ENCODE measurements at places on chromosomes 11 and 22. TPM values are rescaled to one million over a fixed set of nuclear protein-coding genes. Genes with fewer than 3 reads are reported as not detected.

SCGB1D2 gene
- not detected for total RNA-seq

CRYBA4 gene
- total RNA-seq = not detected

TSSC4 gene
- total RNA-seq = 84.1 TPM

SPECC1L gene
- 51.9 TPM for total RNA-seq

OR4C6 gene
- total RNA-seq = not detected

OMP gene
- not detected for total RNA-seq

KRTAP5-7 gene
- total RNA-seq = not detected

PATE2 gene
- not detected for total RNA-seq

BIK gene
- total RNA-seq = 4.0 TPM

STK33 gene
- 3.4 TPM for total RNA-seq

ILK gene
- 92.6 TPM for total RNA-seq

ACRV1 gene
- total RNA-seq = not detected

IFITM1 gene
- total RNA-seq = 75.9 TPM

DNA sequence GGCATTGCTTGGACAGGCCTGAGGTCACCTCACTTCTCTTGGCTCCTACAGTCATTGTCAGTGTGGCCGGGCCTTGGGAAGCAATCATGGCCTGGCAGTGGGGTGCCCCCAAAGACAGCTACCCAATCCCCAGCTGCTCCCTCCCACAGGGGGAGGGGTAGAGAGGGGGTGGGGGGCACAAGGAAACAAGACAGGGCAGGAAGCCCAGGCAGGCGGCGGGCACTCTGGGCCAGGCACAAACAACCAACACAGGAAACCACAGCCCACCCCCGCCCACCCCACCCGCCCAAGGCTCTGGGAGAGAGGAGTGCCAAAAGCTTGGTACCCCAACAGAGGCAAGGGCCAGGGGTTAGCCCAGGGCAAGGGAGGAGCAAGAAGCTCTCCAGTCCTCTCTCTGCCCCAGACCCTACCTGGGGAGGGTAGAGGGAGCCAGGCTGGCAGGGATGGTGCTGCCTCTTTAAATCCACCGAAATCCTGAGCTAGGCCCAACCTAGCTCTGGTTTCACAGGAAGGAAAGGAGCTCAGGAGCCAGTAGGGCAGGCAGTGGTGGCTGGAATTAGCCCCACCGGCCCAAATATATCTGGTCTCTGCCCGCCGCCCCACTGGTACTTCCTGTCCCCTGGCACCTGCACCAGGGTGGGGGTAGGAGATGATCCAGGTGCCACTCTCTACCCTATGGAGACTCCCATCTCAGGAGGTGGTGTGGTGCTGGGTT is 12.2 kb downstream of the BCL9L start:
- H3K4me3 ChIP-seq = peak overlapping the region; percentile 78
- peak; percentile 78 for DNase-seq
- H3K4me1 ChIP-seq = peaks cover 93% of the 10 kb centered on the region
- H3K27ac ChIP-seq = peak overlapping the region; percentile 86
- no peaks in the 10 kb centered on the region for H3K27me3 ChIP-seq

GRCh38 chr11:134521452-134522289 is 109.6 kb upstream of the B3GAT1 start:
- H3K36me3 ChIP-seq = no peaks in the 10 kb centered on the region
- H3K4me1 ChIP-seq = no peaks in the 10 kb centered on the region
- H3K27me3 ChIP-seq = no peaks in the 10 kb centered on the region
- no peak overlapping the region for H3K4me3 ChIP-seq
- no peak overlapping the region for H3K27ac ChIP-seq

GRCh38 chr11:102260241-102260640 is 57.0 kb upstream of the BIRC3 start:
- no peaks in the 10 kb centered on the region for H3K36me3 ChIP-seq
- no peaks in the 10 kb centered on the region for H3K4me1 ChIP-seq
- H3K4me3 ChIP-seq = no peak overlapping the region
- no peaks in the 10 kb centered on the region for H3K27me3 ChIP-seq

- H3K4me3 ChIP-seq = no peak overlapping the region
- DNase-seq = no peak
- H3K27ac ChIP-seq = no peak overlapping the region
- H3K36me3 ChIP-seq = no peaks in the 10 kb centered on the region
- no peaks in the 10 kb centered on the region for H3K27me3 ChIP-seq
- H3K4me1 ChIP-seq = no peaks in the 10 kb centered on the region
Observed at GRCh38 chr11:126378763-126379162, 23.3 kb downstream of the ST3GAL4 start.

DNA sequence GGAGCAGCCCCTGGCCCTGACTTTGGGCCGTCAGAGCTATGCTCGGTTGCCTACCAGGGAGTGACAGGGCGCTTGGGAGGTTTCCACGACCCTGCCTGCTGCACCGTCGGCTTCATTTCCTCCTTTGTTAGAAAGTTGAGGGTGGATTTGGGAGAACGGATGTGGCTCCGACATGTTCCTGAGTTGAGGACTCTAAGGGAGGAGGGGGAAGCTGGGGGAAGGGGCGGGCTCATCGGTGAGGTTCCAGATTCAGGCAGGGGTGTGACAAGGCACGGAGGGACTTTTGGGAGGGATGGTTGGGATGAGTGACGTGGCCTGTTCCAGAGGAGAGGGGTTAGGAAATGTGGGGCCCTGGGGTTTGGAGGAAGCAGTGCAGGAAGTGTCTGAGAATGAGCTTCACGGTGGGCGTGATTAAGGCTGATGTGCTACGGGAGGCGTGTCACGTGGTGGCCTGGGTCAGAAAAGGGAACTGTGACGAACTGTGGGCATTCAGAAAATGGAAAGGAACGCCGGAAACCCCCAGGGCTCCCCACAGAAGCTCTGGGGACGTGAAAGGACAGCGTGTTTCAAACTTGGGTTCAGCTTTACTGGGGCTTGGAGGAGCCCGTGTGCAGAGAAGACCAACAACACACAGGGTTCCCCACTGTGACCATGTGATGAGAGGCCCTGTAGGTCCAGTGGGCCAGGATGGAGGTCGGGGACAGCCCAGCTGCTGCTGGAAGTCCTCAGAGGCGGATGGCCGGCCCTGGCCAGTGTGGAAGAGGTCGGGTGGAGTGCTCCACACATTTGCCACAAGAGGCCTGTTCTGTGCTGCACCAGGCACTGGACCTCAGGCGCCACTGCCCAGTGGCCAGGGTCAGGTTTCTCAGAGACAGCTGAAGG is 2.8 kb downstream of the PARVB start:
- H3K27ac ChIP-seq = peak overlapping the region; percentile 82
- peak overlapping the region; percentile 47 for H3K4me3 ChIP-seq
- no peaks in the 10 kb centered on the region for H3K36me3 ChIP-seq
- peak; percentile 59 for DNase-seq
- H3K4me1 ChIP-seq = peaks cover 22% of the 10 kb centered on the region
- no peaks in the 10 kb centered on the region for H3K27me3 ChIP-seq

GRCh38 chr11:122440811-122441665 is 214.5 kb upstream of the UBASH3B start:
- H3K36me3 ChIP-seq = no peaks in the 10 kb centered on the region
- H3K27me3 ChIP-seq = no peaks in the 10 kb centered on the region
- H3K27ac ChIP-seq = no peak overlapping the region
- DNase-seq = no peak

GRCh38 chr11:105045676-105046296 is 651 bp upstream of the CARD16 start:
- peaks cover 29% of the 10 kb centered on the region for H3K4me1 ChIP-seq
- no peak overlapping the region for H3K27ac ChIP-seq
- no peak for DNase-seq
- H3K4me3 ChIP-seq = peak overlapping the region; percentile 63
- peaks cover 10% of the 10 kb centered on the region for H3K36me3 ChIP-seq
- H3K27me3 ChIP-seq = no peaks in the 10 kb centered on the region

DNA sequence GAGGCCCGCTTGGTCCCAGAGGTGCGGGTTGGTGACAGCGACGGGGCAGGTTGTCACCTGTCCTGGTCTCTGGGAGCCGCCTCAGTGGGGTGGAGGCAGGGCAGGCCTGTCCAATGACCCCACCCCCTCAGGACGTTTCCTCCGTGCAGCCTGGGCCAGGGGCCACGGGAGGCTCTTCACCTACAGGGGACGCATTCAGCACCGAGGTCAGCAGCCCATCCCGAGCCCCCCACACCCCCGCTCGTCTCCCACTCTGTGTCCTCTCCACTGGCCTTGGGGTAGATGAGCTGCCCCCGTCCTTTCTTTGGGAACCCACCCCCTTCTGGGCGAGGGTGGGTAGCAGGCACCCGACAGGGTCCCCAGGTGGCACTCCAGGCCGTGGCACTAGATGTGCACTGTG is 35.7 kb downstream of the BRSK2 start:
- DNase-seq = no peak
- H3K27ac ChIP-seq = no peak overlapping the region
- no peaks in the 10 kb centered on the region for H3K27me3 ChIP-seq
- no peak overlapping the region for H3K4me3 ChIP-seq
- no peaks in the 10 kb centered on the region for H3K36me3 ChIP-seq

GRCh38 chr22:41285441-41285819 is 557 bp downstream of the RANGAP1 start:
- peak overlapping the region; percentile 95 for H3K27ac ChIP-seq
- H3K4me1 ChIP-seq = peaks cover 16% of the 10 kb centered on the region

DNA sequence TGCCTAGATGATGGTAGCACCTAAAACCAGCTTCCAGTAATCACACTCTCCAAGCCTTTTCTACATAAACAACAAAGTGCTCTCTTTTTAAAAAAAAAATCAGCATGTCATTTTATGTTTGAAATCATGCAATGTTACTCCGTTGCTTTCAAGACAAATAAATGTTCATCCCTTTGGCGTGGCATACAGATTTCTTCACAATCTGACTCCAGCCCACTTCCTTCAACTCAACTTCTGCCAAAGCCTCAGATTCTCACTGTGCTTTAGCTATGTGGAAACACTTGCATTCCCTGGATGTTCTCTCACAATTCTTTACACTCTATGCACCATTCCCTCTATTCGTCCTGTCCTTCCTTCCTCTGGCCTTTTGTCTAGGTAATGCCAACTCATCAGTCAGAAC is 206.3 kb upstream of the BLID start:
- DNase-seq = no peak
- H3K27ac ChIP-seq = no peak overlapping the region
- no peaks in the 10 kb centered on the region for H3K27me3 ChIP-seq
- no peak overlapping the region for H3K4me3 ChIP-seq
- H3K36me3 ChIP-seq = no peaks in the 10 kb centered on the region

GRCh38 chr22:20044495-20045151 is 23.7 kb downstream of the TANGO2 start:
- no peaks in the 10 kb centered on the region for H3K27me3 ChIP-seq
- H3K4me3 ChIP-seq = no peak overlapping the region
- peaks cover 14% of the 10 kb centered on the region for H3K36me3 ChIP-seq
- DNase-seq = no peak

DNA sequence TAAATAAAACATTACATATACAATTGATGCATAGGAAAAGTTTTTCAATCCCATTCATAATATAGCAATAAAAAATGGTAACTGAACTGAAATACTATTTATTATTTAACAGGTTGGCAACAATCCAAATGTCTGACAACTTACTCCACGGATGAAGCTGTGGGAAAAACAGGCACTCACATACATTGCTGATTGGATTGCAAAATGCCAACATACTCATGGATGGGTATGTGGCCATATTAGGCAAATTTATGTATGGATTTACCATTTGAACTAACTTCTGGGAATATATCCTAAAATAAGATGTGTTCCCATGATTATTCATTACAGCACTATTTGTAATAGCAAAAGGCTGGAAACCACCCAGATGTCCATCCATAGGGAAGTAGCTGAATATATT is 3.2 kb upstream of the BIRC2 start:
- H3K36me3 ChIP-seq = peaks cover under 1% of the 10 kb centered on the region
- H3K4me1 ChIP-seq = peaks cover 10% of the 10 kb centered on the region
- no peaks in the 10 kb centered on the region for H3K27me3 ChIP-seq
- H3K4me3 ChIP-seq = no peak overlapping the region

DNA sequence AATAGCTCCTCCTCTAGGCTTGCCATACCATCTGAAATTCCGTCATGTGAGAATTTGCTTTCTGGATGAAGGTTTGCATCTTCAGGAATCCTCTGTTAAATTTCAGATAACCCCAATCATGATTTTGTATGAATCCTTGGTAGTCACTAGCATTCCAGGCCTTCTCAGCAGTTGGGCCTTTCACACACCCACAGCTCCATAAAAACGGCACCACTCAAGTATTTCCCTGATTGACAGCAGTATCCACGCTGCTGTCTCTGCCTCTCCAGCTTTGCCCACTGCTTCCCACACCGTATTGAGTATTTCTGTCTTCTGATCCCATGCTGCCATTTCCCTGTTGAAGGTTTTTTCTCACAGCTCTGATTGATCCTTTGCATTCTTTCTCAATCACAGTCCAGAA is 208.7 kb upstream of the NCAM1 start:
- no peaks in the 10 kb centered on the region for H3K4me1 ChIP-seq
- H3K4me3 ChIP-seq = no peak overlapping the region
- H3K27ac ChIP-seq = no peak overlapping the region
- no peaks in the 10 kb centered on the region for H3K27me3 ChIP-seq

DNA sequence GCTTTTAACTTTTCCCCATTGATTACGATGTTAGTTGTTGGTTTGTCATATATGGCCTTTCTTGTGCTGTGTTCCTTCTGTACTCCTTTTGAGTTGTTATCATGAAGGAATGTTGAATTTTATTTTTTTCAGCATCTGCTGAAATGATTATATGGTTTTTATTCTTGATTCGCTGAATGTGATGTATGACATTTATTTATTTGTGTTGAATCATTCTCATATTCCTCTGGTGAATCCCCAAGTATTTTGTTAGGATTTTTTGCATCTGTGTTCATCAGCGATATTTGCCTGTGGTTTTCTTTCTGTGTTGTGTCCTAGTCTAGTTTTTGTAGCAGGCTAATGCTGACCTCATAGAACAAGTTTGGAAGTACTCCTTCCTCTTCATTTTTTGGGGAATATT is 78.2 kb downstream of the GGT1 start:
- peaks cover 10% of the 10 kb centered on the region for H3K27me3 ChIP-seq
- H3K36me3 ChIP-seq = no peaks in the 10 kb centered on the region
- no peak overlapping the region for H3K4me3 ChIP-seq
- no peak overlapping the region for H3K27ac ChIP-seq
- H3K4me1 ChIP-seq = no peaks in the 10 kb centered on the region
- no peak for DNase-seq

Data from CD8-positive, alpha-beta memory T cell (primary cell).